ENCODE measurements at places on chromosomes 12 and 14.

GRCh38 chr12:66877925-66878324 is 199.0 kb upstream of the GRIP1 start:
- H3K36me3 ChIP-seq = no peaks in the 10 kb centered on the region
- no peak overlapping the region for H3K27ac ChIP-seq
- no peaks in the 10 kb centered on the region for H3K4me1 ChIP-seq
- no peak for DNase-seq
- H3K4me3 ChIP-seq = no peak overlapping the region
- no peaks in the 10 kb centered on the region for H3K27me3 ChIP-seq

GRCh38 chr12:95820096-95820703 is 29.6 kb upstream of the NTN4 start:
- DNase-seq = peak; percentile 66
- H3K4me3 ChIP-seq = no peak overlapping the region

DNA sequence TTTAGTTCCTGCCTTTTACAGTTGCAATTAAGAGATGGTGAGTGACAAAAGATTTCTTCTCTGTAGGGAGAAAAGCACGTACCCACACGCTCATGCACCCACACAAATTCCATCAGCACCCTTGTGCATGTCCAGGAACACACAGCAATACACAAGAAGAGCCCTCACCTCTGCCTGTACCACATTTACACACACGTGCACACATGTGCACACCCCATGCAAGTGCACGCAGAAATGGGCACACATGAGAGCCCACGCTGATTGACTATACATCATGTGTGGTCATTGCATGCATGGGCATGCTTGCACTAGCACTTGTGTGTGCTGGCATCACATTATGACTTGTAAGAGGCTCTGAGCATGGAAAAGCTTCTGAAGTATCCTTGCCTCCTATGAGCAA is 70.5 kb downstream of the SERPINA3 start:
- H3K4me1 ChIP-seq = no peaks in the 10 kb centered on the region
- no peaks in the 10 kb centered on the region for H3K36me3 ChIP-seq
- no peak for DNase-seq

- no peak overlapping the region for H3K27ac ChIP-seq
- DNase-seq = no peak
- H3K27me3 ChIP-seq = no peaks in the 10 kb centered on the region
- no peak overlapping the region for H3K4me3 ChIP-seq
Measured at GRCh38 chr12:22709292-22709691, 84.3 kb downstream of the ETNK1 start.

Data from colonic mucosa (tissue), 4 donors.